GM12865 (cell line): ENCODE measurements at places on chromosomes 6 and 20.
A peak's percentile ranks its signal among the peaks of the same experiment; 100 is the strongest.

DNA sequence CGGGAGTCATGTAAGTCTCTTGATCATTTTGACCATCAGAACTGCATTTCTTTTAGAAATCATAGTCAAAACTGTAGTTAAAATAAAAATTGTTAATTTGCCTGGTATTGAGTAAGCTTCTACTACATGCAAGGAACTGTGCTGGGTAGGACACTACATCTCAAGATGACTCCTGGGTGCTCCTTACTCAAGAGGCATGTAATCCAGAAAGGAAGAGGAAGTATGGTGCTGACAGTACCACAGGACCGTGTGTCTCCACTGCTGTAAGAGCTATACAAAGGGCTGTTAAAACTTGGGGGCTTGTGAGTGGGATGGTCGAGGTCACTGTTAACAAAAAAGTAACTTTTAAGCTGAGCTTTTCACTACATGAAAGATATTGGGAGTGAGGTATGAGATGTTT is 508.3 kb upstream of the SOX4 start:
- no peak for DNase-seq

GRCh38 chr6:2764610-2765165 is 505 bp upstream of the WRNIP1 start:
- peak; percentile 74 for DNase-seq

GRCh38 chr6:44646355-44646754 is 258.8 kb downstream of the CDC5L start:
- DNase-seq, result no peak

DNA sequence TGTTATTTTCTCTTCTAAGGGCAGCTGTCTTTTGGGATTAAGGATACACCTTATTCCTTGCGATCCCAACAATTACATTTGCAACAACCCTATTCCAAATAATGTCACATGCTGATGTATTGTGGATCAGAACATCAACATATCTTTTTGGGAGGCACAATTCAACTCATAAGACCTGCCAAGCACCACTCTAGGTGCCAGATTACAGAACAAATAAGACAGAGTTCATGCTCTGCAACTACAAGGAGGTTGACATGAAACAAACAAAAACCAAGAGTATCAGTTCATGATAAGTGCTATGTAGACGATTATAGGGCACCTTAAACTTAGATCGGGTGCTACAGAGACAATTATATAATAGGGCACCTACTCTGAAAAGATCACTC is 203.2 kb upstream of the SGK1 start:
- no peak for DNase-seq

DNA sequence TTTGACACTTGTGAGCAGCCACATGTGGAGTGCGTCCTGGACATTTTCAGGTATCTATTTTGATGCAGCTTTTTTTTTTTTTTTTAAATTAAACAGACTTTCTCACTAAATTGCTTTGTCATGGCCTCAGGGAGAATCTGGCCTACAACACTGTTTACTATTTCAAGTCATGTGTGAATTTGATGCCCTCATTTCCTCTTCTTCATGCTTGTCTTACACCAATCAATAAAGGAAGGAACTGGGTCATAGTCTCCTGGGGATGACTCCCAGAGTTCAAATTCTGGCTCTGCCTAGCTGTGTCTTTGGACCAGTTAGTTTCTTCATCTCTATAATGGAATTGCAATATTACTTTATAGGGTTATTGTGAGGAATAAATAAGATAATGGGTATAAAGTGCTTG is 554.1 kb downstream of the PRKN start:
- no peak for DNase-seq

GRCh38 chr6:106206905-106207304 is 118.7 kb downstream of the ATG5 start:
- peak; percentile 61 for DNase-seq

- DNase-seq, result no peak
Measured at GRCh38 chr20:63876489-63877036, 11.5 kb downstream of the TPD52L2 start.

GRCh38 chr6:133546098-133546497 is 304.9 kb downstream of the EYA4 start:
- no peak for DNase-seq

DNA sequence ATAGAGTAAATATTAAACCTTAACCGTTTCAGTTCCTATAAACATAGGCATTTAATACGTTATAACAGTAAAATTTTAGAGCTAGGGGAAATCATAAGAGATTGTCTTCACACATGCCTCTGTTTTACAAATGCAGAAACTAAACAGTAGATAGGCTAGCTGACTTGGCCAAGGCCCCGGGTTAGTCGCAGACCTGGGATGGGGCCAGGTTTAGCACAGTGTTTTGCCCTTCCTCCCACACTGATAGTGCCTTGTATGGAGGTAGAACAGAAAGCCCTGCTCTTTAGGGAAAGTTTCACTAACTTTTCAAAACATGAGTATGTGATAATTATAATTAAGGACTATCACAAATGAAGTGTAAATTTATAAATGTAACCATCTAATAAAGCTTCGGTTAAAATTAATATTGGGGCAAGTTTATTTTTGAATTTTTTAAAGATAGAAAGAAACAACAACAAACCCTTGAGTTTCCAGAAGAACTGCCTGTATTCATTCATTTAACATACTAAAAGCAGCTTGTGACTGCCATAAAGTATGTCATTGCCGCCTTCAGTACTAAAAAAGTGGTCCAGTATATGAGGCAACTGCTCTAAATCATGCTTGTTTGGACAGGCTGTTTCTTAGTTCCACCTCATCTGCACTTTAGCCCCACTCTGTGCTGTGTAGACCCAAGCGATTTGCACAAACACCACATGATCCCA is 62.5 kb upstream of the LOC128125822 start:
- peak; percentile 22 for DNase-seq

- no peak for DNase-seq
Measured at GRCh38 chr20:43958626-43959025, 44.0 kb downstream of the TOX2 start.

- no peak for DNase-seq
Measured at GRCh38 chr20:22698259-22698842, 114.0 kb upstream of the FOXA2 start.

DNA sequence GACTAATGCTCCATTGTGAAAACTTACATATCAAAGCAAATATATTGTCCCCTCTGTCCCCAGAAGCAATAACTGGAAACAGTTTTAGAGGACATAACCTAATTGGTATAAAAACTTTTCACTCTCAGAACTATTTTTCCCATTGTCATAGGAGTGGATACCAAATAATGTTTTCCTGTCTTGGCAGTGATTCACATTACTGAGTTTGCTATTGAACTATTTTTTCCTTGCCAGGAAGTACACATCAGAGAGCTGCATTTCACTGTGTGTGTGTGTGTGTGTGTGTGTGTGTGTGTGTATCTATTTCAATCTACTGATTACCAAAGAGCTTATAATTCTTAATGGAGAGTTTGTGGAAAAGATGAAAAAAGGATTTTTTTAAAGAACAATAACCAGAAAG is 45.4 kb downstream of the AKAP12 start:
- DNase-seq, result no peak

DNA sequence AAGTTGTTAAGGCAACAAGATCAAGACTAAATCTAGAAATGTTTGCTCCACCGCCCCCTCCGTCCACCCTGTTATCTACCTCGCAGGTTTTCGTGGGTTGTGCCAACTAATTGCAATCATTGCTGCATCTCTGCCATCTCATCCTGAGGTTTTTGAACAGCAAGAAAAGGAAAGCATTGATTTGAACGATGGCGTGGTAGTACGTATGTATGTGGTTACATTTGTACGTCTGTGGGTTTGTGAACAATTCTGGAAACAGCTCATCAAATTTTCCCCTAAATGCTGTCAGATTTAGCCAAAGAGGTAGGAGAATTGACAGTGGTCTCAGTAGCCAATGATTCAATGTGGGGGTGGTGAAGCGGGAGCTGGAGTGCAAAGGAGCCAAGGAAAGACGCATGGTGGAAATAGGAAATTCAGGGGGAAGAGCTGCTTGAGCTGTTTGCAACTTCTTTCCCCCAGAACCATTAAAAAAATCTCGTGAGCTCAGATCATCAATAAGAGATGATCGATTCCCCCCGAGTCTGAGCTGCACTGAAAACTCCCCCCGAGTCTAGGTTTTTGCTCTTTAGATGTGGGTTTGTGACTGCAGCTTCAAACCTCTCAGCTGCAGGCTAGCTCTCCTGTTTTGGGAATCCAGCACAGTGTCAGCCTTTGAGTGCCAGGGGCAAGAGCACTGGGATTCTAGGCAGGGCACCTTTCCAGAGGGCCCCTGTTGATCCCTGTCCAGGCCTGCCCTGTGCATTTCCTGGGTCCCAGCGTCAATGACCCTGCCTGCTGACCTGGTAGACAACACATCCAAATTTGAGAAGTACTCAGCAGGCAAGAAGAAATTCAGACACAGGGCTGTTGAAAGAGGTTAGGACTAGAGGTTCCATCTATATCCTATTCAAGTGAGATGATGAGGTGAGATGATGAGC is 72.6 kb upstream of the LY86 start:
- DNase-seq, result peak; percentile 81

- DNase-seq, result no peak
Measured at GRCh38 chr6:50362706-50363105, 313.0 kb upstream of the DEFB112 start.

GRCh38 chr20:2932498-2932897 is 59.2 kb downstream of the PTPRA start:
- DNase-seq, result no peak

DNA sequence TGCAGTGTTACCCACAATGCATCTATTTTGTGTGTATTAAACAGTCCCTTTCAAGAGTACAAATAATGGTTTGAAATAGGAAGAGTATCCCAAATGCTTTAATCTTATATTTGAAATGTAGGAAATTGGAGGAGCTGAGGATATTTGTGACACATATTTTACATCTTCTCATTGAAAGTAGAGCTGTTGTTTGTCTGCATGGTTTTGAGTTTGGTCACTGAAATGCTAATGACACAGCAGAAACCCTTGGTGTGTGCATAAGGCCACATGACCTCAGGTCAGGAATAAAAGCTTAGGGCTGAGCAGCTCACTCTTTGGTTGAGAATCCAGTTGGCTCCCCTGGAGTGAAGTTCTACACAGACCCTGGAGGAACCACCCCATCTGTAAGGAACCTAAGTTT is 49.8 kb downstream of the TPD52L1 start:
- no peak for DNase-seq

DNA sequence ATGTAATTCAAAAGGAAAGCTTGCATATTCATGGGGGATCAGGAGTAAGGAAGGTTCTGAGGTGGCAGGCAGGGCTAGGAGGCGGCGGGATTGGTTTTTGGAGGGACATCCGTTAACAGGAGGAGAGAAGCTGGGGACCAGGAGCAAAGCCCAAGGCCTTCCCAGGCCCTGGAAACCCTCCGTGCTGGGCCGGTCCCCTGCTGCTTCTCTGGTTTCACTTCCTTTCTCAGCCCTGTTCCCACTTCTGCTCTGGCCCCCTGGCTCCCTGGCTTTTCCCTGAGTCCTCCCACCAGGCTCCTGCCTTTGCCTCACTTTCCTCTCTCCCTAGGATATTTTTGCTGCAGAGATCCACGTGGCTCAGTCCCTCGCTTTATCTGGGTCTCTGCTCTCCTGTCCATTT is 26.4 kb upstream of the SALL4 start:
- DNase-seq, result no peak

DNA sequence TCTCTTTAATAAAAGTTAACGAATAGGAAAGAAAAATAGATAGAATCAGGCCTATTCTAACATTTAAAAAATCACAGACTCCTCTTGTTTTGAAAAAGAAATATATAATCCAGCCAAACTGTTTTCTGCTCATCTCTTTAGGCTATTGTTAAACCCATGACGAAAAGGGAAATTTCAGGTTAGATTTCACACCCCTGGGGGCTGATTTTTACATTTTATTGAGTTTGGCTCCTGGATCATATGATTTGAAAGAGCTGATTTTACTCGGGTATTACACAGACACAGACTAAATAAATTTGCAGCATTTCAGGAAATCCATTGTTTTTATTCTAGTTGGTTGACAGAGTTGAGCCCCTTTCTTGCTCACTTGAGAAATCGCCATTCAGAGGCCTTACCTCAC is 135.8 kb upstream of the HMGCLL1 start:
- no peak for DNase-seq

GRCh38 chr20:56001890-56002289 is 3.4 kb downstream of the CBLN4 start:
- DNase-seq, result no peak

GRCh38 chr20:9551808-9552550 is 37.6 kb downstream of the LAMP5 start:
- no peak for DNase-seq
